LHCN-M2 (cell line): ENCODE measurements at places on chromosomes 13 and 19. TPM values are rescaled to one million over a fixed set of nuclear protein-coding genes. Genes with fewer than 3 reads are reported as not detected.

Gene HCST
- total RNA-seq: not detected in 2 replicates

Gene CYP2F1
- total RNA-seq: not detected in 2 replicates

Gene CLEC11A
- 129 and 189 TPM in 2 replicates for total RNA-seq

Gene C13orf42
- not detected in 2 replicates for total RNA-seq

DNA sequence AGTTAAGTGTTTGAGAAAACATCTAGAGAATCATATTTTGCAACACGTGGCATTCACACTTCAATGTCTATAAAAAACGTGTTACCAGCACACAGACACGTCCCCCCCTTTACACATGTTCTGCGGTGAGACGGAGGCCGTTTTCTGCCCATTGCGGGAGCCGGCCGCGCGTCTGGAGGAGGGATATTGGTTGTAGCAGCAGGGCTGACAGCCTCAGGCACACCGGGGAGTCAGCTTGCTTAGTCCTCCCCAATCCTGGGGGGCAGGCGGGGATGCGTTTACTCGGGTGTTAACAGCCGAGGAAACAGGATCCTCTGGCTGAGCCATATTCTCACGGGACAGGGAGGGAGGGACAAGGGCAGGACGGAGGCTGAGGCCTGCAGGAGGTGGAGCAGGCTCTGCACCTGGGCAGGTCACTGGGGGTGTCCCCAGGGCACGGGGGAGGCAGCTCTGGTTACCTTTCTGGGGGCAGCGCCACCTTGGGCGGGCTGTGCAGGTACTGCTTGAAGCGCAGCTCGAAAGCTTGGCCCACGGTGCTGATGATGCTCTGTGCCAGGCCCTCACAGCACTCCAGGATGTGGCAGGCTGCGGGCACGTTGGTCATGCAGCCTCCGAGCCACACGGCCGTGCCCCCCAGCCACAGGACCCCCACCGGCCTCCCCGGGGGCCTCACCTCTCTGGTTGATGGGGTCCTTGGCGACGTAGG lies 25.0 kb downstream of the SHC2 start:
- DNase-seq: no peak

DNA sequence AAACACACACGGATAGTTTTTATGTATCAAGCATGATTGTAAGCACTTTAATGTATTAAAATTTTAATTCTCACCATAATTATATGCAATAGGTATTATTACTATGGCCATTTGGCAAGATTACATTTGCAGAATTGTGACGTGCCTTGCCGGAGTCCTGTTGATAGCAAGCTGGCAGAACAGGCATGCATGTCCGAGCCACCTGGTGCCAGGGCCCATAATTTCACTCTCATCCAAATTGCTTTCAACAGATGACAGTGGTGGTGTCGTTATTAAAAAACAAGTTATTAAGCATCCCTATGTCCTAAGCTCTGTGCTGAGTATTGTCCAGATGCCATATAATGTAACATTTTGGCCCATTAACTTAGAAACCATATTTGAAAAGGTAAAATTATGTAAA lies 374.3 kb downstream of the FOXO1 start:
- DNase-seq: no peak

DNA sequence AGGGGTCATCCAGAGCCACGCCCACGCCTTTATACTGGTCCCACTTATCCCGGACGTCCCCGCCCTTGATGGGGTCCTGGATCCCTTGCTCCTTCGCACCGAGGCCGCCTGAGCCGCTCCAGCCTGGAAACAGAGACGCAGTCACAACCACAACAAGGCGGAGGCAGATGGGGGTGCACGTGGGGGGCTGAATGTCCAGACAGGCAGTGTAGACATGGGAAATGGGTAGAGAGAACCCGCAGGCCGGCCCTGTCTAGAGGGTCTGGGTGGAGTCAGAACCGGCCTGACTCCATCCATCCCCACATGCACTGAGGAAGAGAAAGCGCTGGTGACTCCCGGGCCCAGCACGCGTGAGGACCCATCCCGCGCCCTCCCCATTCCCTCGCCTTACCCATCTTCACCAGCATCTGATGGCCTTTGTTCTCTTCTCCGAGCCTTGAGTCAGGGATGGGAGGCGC lies 23.0 kb downstream of the CHERP start:
- no peak for DNase-seq

DNA sequence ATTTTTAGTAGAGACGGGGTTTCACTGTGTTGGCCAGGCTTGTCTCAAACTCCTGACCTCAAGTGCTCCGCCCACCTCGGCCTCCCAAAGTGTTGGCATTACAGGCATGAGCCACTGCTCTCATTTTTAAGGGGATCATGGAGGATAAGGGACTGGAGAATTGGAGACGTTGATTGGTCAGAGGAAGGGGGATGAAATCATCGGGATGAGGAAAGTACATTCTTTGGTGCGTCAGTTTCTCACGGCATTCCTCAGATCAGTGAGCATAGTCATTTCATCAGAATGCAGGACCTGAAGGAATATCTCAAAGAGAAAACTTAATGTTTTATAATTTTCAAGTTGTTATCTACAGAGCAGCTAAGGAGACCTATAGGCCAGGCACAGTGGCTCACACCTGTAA lies 14.0 kb downstream of the ZNF114 start:
- peak; percentile 64 for DNase-seq

GRCh38 chr13:33467556-33467955 lies 182.0 kb upstream of the STARD13 start:
- DNase-seq: no peak

DNA sequence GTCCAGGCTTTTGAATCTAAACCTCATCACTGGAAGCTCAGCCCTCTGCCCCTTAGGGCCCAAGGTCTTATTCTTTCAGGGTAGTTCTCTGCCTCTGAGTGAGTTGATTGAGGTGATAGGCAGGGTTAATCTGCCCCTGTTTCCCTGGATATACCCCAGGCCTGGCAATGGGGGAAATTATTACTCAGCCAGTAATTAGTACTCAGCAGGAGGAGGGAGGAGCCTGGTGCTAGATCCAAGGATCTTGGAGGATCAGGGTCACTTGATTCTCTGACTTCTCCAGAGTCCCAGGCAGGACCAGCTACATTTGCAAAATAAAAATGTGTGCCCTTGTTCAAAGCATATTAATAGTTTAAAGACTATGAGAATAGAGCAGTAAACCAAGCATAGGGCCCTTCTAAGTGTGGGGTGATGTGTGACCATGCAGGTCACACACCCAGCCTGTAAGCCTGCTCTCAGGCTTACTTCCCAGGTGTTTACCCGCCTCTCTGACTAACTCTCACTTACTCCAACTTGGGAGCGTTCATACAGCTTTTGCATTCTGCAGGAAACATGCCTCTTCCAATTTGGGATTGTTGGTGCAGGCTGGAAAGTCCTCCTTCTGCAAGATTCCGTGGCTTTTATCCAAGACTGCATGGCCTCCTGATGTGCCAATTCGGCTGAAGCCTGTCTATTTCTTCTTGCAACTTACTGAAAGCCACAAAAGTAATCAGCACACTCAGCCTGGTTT lies 7.9 kb upstream of the STK24 start:
- no peak for DNase-seq

- no peak for DNase-seq
Measured at GRCh38 chr13:99415014-99415650, 86.1 kb upstream of the TM9SF2 start.

- DNase-seq: no peak
Measured at GRCh38 chr19:17648097-17648660, 40.0 kb downstream of the UNC13A start.

DNA sequence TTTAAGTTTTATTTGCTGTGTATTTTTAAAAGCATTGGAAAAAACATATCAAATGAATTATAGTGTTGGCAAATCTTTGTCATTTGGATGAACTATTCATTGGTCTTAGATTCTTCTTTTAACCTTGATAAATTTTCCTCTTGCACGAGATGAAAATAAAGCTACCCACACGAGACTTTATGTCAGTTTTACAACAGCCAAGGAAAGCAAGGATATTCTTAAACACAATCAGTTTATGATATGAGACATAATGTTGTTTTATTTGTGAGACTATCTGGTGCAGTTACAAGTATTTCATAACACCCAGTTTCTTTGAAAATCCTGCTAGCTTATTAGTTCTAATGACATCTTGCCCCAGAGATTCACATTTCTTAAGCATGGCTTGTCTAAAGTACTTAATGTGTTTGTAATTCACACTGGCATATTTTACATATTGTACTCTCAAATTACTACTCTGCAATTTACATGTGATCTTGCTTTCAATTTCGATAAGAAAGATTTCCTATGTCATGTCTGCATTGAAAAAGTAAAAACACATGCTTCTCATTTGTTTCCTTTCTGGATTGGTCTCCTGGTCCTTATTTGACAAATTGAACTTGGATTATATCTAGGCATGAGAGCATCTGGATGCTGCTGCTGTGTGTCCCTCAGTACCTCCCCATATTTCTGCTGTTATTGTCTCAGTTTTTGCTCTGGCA lies 955.5 kb upstream of the PCDH9 start:
- DNase-seq: no peak

- no peak for DNase-seq
Measured at GRCh38 chr13:39692660-39693438, 37.4 kb downstream of the COG6 start.

- no peak for DNase-seq
Measured at GRCh38 chr19:35484252-35485036, 5.8 kb downstream of the KRTDAP start.

DNA sequence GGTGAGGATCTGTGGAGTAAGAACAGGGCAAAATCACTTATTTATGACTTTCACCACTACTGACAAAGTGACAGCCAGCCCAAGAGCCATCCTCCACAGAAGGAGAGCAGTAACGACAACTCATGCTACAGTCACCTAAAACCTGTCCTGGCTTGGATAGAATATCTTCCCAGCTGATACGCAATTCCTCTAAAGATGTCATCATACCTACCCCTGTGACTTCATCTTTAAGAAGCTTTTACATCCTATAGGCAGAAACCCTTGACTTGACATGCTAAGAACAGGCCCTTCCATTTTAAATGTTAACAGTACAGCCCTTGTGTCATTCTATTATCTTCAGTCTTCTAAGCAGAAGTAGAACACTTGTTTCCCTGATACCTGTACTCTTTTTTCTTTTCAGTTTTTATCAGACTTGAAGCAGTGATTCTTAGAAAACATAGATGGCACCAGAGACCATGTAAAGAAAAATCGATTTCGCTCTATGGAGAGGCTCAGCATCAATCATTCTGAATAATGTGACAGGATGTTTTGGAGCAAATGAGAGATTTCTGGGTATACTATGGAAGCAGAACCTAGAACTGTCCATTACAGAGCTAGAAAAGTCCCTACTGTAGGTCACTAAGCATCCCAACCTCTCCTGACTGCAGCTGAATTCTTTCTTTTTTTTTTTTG lies 20.1 kb downstream of the STOML3 start:
- DNase-seq: no peak

DNA sequence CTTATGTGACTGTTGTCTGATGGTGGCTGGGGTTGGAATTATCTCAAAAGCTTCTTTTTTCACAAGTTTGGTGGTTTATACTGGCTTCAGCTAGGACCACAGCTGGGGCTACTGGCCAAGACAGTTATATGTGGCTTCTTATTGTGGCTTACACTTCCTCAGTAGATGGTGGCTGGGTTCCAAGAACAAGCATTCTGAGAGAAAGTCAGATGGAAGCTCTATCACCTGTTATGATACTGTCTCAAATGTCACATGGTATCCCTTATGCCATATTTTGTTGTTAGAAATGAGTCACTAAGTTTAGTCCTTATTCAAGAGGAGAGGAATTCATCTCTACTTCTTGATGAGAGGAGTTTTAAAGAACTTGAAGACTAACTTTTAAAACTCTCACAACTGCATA lies 41.6 kb downstream of the NDFIP2 start:
- peak; percentile 99 for DNase-seq

- DNase-seq: no peak
Measured at GRCh38 chr13:31032528-31033113, 100.2 kb downstream of the TEX26 start.

DNA sequence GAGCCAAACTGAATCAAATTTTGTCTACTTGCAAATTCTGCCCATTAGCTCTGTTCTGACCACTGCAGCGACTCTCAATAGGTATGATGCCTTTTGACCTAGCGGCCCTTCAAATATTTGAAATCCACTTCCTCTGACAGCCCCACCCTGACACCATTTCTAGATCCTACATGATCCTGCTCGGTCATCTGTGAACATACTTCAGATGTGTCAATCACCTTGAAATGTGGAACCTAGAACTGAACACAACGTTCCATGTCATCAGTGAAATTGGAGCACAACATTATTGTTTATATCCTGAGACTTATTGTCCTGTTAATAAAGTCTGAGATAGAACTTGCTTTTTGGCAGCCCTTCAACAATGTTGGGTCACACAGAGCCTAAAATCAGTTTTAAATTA lies 98.2 kb downstream of the UBL3 start:
- DNase-seq: no peak

DNA sequence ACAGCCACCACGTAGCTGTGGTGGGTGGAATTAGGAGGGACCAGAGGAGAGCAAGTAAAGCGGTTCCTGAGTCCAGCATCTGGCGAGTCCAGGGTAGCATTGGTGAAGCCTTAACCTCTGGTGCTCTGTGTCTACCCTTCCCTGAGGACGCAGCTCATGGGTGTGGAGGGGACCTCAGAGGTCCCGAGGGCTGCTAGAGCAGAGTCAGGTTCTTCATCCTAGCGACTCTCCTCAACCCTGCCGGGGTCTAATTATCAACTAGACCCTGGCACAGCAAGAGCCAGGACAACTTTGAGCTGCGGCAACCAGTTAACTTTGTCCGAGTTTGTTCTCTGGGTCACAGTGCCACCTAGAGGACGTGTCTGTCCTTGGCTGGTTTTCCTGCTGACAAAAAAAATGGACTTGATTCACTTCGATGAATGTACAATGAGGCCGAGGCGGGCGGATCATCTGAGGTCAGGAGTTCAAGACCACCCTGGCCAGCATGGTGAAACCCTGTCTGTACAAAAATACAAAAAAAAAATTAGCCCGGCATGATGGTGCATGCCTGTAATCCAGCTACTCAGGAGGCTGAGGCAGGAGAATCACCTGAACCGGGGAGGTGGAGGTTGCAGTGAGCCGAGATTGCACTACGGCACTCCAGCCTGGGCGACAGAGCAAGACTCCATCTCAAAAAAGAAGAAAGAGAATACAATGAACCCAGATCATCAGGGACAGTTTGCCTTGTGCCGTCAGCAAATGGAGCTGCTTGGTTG lies 25.0 kb downstream of the TSSK6 start:
- peak; percentile 78 for DNase-seq

DNA sequence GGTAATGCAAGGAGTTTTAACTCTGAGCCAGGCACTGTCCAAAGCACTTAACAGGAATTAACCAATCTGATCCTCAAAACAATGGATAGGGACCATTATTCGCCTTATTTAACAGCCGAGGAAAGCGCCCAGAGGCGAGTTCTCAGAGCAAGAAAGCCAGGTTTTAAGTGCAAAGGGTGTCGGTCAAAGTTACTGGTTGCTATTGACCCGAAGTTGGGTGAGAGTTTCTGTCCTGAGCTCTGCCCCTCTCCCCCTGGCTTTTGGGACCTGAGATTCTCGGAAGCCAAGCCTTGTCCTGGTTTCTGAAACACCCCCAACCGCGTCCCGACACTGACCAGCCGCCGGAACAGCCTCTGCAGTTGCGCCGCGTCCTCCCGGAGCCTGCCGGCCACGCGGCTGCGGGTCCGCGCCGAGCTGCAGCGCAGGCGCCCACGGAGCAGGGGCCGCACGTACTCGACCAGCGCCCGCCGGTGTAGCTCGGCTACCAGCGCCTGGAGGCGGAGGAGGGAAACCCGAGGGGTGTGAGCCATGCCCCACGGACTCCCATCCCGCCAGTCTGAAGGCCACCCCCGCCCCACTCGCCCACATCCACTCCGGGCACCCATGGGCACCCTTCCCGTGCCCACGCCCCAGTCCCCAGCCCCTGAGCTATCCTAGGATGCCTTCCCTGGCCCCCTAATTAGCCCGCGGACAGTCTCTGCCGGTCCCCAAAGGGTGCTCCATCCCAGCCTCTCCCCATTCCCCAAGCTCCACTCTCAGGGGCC lies 27.8 kb downstream of the EXOC3L2 start:
- DNase-seq: no peak
